Activated CD4-positive, alpha-beta T cell treated with anti-CD3 and anti-CD28 coated beads for 24 hours (primary cell): ENCODE measurements at places on chromosomes 12 and 14.

DNA sequence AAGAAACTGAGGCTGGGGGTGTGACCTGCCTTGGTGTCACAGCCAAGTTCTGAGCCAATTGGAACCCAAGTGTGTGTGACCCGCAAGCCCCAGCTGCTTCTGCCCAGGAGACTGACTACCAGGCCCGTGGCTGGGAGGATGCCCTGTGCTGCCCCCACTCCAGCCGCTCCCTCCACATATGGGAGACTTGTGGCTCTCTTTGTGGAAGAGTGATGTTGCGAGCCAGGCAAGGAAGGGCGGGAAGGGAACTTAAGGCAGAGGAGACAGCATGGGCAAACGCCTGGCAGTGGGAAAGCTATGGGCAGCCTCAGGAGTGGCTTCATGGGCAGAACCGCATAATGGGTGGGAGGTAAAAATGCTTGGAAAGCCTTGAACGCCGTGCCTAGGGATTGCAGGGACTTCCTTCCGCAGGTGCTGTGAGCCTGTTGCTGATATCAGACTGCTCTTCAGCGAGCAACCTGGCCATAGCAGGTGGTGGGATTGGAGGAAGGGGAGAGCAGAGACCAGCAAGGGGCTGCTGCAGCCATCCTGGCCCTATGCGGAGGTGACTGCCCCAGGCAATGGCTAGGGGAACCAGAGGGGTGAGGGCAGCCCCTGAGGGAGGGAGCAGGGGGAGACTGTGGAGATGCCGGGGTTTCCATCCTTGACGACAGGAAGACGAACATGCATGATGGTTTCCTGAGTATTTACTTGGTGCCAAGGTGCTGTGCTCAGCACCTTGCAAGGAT is 115.7 kb downstream of the LGMN start:
- DNase-seq = no peak

- no peak for DNase-seq
These were observed 133.2 kb downstream of the SLC35F4 start for GRCh38 chr14:57732463-57733285.

DNA sequence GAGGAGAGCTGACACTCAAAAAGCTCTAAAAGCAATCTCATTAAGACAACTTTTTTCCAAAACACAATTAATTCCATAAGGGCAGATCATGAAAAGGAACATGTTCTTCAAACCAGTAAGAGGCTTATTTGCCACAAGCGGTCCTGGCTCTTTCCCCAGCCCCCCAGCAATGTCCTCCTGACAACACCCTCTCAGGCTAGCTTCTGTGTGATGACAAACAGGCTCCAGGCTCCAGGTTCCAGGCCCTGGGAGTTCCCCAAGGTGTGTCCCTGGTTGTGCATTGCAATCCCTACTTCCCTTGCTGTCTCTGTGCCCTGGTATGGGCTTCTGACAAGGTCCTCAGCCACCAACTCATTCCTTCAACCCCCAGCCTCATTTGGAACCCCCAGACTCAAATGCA is 8.9 kb downstream of the HVCN1 start:
- no peak for DNase-seq

GRCh38 chr14:67541448-67542387 is 8.6 kb downstream of the PLEKHH1 start:
- DNase-seq = no peak
